ENCODE measurements at places on chromosomes 7 and 10.

DNA sequence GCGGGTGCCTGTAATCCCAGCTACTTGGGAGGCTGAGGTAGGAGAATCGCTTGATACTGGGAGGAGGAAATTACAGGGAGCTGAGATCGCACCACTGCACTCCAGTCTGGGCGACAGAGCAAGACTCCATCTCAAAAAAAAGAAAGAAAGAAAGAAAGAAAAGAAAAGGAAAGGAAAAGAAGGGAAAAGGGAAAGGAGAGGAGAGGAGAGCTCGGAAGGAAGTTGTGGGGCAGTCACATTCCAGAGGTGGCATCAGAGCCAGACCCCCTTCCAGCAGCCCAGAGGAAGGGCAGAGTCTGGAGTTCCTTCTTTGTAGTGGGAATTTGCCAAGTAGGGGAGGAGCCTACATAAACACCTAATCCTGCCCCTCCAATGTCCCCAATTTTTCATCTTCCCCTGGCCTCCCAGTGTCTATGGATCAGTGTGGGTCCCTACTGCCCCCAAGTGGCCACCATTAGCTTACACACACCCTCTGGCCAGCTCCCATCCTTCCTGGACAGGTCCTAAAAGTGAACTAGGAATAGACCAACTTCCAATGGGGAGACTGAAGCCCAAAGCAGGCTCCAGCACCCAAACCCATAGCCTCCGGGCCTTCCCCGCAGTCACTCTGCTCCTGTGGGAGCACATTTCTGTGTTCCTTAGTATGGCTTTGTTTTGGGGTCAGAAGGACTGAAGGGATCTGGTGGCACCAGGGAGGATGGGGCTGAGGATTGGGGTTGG lies 39.6 kb upstream of the HSPB1 start:
- no peak for DNase-seq

DNA sequence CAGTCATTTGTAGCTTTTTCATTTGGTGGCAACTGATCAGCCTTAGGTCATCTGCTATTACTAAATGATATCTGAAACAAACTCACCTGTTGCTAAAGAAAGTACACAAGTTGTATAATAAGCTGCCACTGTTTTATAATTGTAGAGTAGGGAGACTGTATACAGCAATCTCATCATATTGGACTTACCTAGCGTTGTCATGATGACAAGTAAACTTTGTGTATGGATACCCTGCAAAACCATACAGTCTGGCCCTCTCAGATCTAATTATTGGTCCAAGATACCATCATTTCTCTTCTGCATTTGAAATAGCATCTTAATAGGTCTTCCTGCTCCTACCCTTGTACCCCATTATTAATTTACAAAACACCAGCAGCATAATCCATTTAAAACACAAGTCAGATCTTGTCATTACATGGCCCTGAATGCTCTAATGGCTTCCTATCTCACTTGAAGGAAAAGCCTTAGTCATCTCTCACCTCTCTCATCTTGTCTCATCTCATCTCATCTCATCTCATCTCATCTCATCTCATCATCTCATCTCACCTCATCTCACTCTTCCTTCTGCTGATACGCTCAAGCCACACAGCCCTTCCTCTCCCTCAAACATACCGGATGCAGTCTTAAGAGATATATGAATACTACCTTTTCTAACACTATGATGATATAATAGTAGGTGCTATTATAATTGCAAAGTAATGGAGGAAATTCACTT lies 540.6 kb downstream of the MDFIC start:
- no peak for DNase-seq

- no peak for DNase-seq
These were observed 92.3 kb upstream of the ELMO1 start for GRCh38 chr7:37540917-37541316.

GRCh38 chr7:47227762-47228177 lies 354.1 kb downstream of the TNS3 start:
- DNase-seq: no peak

DNA sequence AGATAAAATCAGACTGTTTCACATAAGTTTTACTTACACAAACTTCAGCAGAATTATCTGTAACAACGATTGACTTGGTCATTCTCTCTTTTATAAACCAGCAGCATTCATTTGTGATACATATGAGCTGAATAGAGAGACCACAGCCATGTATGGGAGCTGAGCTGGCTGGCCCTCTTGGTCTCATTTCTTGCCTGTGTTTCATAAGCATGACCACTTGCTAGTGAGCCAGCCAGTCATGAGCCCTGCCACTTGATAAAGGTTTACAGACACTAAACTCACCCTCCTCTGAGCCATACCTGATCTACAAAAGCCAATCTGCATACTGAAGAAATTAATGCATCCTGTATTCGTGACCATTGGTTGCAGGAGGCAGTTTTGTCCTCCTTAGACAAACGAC lies 82.1 kb downstream of the PKD1L1 start:
- no peak for DNase-seq

DNA sequence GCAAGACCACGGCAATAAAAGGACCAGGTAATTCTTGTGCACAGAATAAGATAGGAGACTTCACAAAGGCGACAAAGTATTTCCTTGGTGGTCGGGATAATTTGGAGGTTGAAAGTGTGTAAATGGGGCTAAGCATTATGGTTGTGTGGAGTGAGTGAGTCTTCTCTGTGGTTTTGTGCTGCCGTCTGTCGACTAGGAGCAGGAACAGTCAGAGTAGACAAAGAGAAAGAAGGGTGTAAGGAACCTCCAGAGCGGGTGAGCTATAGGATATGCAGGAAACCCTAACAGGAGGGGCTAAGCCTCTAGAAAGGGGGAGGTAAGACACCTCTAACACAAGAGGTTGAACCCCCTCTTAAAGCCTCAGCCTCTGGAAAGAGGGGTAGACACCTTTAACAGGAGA lies 201.6 kb downstream of the SH2D4B start:
- no peak for DNase-seq

DNA sequence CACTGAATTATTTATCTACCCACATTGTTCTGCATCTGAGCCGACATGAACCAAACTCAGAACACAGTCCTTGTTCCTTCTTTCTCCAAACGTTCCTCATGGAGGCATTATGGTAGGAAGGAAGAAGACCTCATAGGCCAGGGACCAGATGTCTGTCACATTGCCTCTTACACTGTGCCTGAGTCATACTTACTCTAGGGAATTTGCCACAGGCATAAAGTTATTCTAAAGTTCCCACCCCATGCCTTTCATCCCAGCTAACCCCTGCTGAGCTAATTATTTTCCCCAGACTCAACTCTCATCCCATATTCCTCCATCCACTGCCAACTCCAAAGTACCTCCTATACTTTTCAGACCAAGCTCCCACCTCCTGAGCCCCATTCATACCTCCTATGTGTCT lies 21.2 kb downstream of the MAT1A start:
- DNase-seq: no peak

- DNase-seq: no peak
These were observed 575.7 kb downstream of the REEP3 start for GRCh38 chr10:64096941-64097340.

DNA sequence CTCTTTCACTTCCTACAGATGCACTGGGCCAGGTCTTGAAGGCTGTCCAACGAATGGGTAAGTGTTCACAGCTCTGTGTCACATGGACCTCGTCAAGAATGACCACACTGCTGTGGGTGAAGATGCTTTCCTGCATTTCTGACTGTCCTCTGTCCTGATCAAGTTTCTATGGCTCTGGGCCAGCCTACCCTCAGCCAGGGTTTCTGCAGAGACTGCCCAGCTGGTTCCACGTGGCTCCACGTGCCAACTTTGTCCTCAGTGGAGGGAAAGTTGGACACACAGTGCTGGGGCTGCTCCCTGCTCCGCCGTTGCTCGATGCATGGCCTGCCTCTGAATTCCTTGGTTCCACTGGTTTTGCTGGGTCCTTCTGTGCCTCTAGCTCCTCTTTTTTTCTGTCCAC lies 152.3 kb downstream of the EGFR start:
- no peak for DNase-seq

DNA sequence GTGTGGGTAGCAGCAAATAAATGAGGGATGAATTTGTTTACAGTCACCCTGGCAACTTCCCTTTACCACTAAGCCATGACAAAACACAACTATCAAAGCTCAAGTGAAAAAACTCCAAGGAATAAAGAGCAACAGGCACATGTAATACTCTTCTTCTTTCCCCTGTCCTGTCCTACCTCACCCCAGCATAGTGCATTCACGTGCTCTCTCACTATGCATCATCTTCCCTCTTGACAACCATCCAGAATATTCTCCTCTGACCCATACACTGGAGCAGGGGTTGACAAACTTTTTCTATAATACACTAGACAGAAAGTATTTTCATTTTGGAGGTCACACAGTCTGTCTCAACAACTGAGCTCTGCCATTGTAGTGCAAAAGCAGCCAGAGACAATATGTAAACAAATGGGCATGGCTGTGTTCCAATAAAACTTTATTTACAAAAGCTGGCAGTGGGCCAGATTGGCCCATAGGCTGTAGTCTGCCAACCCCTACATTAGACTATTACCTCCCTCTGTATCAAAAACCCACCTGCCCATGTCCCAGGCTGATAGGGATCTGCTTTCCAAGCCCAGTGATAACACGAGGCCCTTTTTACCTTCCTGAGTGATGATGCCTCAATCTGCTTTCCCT lies 354.5 kb downstream of the FGFR2 start:
- DNase-seq: no peak

DNA sequence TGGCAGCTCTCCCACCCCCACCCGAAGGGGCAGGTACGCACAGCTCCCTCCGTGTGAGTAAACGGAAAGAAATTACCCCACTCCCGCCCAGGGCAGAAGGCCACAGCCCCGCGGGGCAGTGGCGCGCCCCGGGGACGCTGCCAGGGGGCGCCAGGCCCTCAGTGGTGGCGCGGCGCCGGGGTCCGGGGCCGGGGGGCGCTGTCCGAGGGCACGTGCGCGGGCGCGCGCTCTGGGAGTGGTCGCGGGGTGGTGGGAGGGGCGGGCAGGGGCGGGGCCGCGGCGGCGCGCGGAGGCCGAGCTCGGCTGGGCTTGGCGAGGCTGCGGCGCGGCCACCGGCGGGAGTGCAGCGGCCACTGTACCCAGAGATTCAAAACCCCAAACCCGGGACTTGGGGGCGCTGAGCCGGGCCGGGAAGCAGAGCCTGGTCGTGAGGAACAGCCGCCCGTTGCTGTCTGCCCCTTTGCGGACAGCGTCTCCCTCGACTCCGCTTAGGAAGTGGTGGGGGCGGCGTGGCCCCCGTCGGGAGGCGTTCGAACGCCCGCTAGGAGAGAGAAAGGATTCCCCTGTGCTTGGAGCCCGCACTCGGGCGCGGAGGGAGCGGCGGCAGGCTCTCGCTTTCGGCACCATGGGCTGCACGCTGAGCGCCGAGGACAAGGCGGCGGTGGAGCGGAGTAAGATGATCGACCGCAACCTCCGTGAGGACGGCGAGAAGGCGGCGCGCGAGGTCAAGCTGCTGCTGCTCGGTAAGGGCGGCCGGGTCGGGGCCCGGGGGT lies at the start of gene GNAI1:
Gene GNAI1 (plus strand): TSS at position 296 of the 773 bp plus-strand sequence. CDS start 330 bp downstream, at position 626.
- no peak for DNase-seq

GRCh38 chr7:128437426-128438332 lies 18.0 kb upstream of the HILPDA start:
- DNase-seq: no peak

DNA sequence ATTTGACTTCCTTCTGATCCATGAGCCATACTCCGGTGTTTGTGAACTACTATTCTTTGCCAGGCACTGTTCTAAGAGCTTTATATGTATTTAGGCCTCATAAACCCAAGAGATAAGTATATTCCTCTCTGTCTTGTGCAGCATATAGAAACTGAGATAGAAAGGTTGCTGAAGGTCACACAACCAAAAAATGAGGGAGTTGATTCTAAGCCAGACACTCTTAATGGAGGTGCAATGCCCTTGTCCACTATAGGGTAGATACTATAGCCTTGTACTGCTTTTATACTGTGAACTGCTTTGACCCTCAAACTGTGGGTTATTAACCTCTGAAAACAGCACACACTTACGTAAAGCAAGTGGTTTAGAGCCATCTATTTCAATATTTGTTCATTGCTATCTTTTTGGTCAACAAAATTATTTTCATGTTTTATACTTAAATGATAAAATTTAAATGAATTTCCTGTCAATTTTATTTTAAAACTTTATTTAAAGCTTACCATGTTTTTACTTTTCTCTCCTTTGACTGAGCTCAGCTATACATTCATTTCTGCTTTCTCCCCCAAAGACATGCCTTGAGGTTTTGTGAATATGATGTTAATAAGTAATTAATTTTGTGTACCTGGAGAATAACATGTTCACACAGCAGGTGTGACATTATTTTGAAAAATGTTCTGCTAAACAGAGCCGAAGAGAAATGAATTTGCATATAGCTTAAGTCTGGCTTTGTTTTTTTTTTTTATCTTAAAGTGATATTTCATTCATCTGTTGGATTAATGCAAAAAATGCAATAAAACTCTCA lies 687.3 kb downstream of the DNAJB9 start:
- no peak for DNase-seq

- DNase-seq: no peak
These were observed 184.4 kb downstream of the DNAJB6 start for GRCh38 chr7:157521061-157521731.

DNA sequence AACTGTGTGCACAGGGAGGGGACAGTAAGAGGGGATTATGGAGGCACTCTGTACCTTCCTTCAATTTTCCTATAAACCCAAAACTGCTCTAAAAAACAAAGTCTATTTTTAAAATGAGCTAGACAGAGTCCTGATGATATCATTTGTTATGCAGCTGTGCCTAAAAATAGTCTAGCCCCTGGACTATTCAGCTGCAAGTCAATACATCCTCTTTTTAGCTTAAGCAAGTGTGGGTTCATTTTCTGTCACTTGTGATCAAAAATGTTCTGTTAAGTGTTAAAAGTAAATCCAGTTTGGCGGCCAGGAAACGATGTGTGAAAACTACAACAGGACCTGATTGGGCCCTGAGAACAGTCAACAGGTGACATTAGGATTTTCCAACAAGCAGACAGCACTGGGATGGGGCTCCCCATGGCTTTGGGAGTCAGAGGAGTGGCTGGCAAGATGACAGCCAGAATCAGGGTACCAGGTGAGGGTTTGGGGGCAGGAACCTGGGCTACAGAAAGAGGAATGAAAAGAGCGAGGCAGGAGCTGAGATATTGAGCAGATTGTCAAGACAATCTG lies 33.9 kb downstream of the FAM107B start:
- no peak for DNase-seq

- no peak for DNase-seq
These were observed 61.0 kb downstream of the VIPR2 start for GRCh38 chr7:159083698-159084068.

- no peak for DNase-seq
These were observed 35.8 kb downstream of the CRCP start for GRCh38 chr7:66150471-66150870.

DNA sequence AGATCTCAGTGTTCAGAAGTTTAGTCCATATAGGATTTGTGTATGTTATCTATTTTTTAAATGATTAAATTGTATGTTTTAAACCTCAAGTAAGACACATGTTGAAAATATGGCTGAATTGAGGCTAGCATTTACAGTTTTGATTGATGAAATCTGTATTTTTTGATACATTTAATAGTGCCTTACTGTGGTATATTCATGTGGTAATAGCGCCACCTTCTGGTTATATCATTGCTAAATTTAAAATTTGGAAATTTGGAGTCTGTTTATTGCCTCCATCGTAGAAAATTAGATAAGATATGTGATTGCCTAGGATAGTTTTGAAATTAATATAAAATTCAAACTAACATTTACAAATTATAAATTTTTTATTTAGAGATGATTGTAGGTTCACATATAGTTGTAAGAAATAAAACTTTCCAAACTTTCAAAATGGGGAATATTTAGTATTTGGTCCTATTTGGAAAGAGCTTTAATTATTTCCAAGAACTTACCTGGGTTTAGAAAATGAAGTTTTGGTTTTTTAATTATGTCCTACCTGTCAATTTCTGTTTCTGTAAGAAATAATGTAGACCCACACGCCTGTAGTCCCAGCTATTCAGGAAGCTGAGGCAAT lies 19.1 kb upstream of the ARMS2 start:
- DNase-seq: no peak

Data from T-helper 22 cell (primary cell).